NCI-H1694 (cell line): ENCODE measurements at places on chromosomes 11 and 22.
A peak's percentile ranks its signal among the peaks of the same experiment; 100 is the strongest.

GRCh38 chr22:50281957-50282356, 11.8 kb upstream of the MAPK11 start:
- no peak for DNase-seq

- no peak for DNase-seq
Measured at GRCh38 chr11:26936109-26936508, 57.8 kb upstream of the FIBIN start.

- no peak for DNase-seq
Measured at GRCh38 chr11:9752091-9752490, 88.2 kb downstream of the SWAP70 start.

DNA sequence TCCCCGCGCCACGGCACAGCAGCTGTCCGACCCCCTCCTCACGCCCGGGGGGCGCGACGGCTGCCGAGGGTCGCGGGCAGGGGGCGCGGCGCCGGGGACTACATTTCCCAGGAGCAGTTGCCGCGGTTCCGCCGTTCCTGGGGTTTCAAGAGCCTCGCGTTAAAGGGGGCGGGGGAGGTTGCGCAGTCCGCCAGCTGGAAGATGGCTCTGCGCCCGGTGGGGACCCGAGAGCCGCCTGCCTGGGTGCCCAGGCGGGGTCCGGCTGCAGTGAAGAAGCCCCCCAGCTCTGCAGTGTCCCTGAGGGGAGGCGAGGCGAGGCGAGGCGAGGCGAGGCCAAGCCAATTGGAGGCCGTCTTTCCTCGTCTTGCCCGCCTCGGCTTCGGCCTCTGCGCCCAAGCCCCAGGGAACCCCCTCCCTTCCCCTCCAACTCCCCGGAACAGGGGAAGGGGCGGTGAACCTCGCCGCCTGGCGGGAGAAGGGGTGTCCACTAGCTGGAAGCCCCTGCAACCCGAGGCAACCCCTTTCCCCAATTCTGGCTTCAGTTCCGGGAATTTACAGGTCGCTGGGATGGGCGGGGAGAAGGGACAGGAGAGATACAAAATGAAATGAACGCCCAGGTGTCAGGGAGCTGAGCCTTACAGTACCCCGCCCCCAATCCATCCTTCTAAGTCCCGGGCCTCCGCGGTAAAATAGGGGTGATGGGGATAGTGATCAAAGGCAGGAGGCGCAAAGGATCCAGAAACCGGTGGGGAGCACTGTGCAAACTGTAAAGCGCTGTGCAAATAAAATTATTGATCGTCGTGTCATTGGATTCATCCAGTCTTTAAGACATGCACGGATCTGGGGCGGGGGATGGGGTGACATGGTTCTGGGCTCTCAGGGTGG, 5.2 kb upstream of the GCAT start:
- DNase-seq = peak; percentile 16
